ENCODE measurements at places on chromosomes 3 and 15.

DNA sequence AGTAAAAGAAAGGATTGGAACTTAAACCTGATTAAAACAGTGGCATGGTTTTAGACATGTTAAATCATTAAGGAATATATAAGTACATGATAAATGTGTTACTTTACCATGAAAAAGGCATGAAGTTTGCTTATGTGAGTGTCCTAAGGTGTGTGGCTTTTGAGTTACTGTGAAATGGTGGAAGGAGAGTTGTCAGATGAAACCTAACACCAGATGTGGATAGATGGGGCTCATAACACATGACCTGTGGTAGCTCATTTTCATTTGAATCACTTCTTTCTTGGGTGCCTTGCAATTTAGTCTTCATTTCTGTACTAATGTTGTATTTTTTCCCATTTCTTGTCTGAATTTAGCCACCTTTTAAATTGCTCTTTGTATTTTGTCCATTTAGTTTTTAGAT lies 13.0 kb downstream of the MEF2A start:
- DNase-seq, result no peak

DNA sequence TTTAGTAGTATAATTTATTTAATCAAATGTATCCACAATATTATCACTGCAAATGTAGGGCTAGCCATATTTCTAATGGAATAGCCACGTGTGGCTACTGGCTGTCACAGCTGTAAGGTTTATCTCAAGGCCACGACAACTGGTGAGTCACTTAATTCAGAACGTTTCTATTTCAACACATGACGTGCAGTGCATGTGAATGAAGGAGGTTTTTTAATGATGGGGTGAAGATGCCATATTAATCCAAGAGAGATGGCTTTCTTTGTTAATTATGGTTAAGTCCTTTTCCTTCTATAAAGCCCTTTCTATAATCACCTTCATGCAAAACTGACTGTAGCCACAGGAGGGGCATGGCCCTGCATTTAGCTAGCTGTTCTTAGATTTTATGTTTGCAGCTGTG lies 212.0 kb downstream of the FEZF2 start:
- no peak for DNase-seq

DNA sequence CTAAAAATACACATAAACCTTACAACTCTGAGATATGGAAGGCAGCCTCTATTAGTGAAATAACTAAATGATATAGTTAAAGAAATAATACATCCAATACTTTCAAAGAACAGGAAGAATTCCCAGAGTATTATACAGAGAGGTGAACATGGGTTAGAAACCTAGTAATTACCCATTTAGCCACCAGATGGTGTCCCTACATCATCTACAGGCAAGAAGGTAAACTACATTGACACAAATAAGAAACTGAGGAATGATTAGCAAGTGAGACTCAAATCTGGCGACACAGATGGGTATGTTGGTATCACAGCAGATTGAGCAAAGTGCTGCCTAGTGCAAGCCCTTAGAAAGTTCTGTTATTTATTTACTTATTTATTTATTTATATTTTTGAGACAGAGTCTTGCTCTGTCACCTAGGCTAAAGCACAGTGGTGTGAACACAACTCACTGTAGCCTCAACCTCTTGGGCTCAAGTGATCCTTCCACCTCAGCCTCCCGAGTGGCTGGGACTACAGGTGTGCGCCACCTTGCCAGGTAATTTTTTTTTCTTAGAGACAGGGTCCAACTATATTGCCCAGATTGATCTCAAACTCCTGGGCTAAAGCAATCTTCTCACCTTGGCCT lies 28.2 kb downstream of the NEK4 start:
- no peak for DNase-seq

DNA sequence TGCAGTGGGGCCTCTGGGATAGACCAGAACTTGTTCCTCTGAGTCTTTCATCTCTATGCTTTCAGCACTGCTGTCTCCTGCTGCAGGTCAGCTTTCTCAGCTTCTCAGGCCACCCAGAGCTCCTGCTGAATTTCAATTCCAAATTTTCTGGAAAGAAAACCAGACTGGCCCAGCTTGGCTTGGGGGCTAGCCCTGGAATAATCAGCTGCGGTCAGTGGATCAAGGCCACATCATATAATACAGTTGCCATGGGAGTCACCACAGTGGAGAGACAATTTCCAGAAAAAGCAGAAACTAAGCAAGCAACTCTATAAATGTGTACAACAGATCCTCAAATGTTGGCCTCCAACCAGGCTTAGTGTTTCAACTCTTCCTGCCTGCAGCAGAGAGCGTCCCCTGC lies 91.1 kb upstream of the SLC24A5 start:
- no peak for DNase-seq

GRCh38 chr3:161222662-161223061 lies 1.6 kb downstream of the NMD3 start:
- DNase-seq, result no peak

DNA sequence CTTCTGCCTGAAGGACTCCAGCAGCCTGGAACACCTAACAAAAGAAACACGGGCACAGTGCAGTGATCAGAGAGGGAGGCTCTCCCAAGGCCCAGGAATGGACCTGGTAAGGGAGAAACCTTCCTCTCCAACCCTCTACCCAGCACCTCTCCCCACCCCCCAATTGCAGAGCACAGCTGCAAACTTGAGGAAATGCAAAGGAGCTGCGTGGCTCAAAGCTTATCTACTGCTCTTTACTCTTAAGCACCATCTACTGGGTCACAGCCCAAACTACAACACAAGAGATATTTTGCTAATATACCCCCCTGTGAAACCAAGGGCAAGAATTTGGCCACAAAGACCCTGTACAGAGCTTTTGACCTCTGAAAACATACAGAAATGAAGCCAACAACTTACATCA lies 328.3 kb downstream of the OXSM start:
- no peak for DNase-seq

- no peak for DNase-seq
Observed at GRCh38 chr3:15953841-15954240, 156.1 kb upstream of the ANKRD28 start.
